ENCODE measurements at places on chromosomes 5 and 9. TPM values are rescaled to one million over a fixed set of nuclear protein-coding genes. Genes with fewer than 3 reads are reported as not detected.

Gene SSBP2
- 51.9 TPM for total RNA-seq

Gene CNTLN
- total RNA-seq: 13.7 TPM

Gene GLRX
- total RNA-seq: 5.9 TPM

Gene ABLIM3
- 33.2 TPM for total RNA-seq

Gene TNFSF15
- total RNA-seq: 0.35 TPM

Gene ADAMTS6
- total RNA-seq: 3.2 TPM

Gene NSG2
- 0.18 TPM for total RNA-seq

Gene DNM1
- 18.5 TPM for total RNA-seq

Gene PGM5
- total RNA-seq: 61.0 TPM

Gene F2RL2
- 1.3 TPM for total RNA-seq

Gene KIF24
- 10.3 TPM for total RNA-seq

- H3K4me3 ChIP-seq: no peak overlapping the region
- no peak overlapping the region for H3K27ac ChIP-seq
- peak; percentile 83 for DNase-seq
- no peaks in the 10 kb centered on the region for H3K4me1 ChIP-seq
- H3K36me3 ChIP-seq: peaks cover 29% of the 10 kb centered on the region
- no peaks in the 10 kb centered on the region for H3K27me3 ChIP-seq
Measured at GRCh38 chr5:9194509-9194908, 351.4 kb downstream of the SEMA5A start.

DNA sequence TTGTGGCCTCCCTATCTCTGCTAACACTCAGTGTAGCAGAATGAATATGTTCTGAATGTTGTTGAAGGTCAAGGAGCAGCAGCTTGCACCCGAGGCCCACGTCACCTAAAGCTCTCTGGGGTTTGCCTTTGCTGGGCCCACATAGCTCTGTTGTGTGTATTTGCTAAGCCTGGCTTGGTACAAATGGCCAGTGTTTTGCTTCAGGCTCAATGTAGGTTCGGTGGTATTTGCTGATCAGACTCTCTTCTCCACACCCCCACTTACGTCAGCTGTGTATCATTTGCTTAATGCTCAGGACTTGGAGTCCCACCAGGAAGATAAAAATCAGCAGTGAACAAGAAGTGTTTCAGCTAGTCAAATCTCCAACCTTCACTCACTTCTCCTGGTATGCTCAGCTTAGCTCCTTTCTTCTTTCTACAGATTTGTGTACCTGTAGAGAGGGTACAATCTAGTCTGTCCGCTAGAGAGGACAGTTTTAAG, 4.8 kb upstream of the RFESD start:
- no peak for DNase-seq
- H3K27me3 ChIP-seq: no peaks in the 10 kb centered on the region
- H3K4me3 ChIP-seq: no peak overlapping the region
- H3K36me3 ChIP-seq: no peaks in the 10 kb centered on the region
- H3K27ac ChIP-seq: no peak overlapping the region

- H3K27ac ChIP-seq: no peak overlapping the region
- no peak overlapping the region for H3K4me3 ChIP-seq
- H3K4me1 ChIP-seq: no peaks in the 10 kb centered on the region
- H3K36me3 ChIP-seq: no peaks in the 10 kb centered on the region
- DNase-seq: no peak
Measured at GRCh38 chr5:43390471-43390870, 21.7 kb downstream of the CCL28 start.

DNA sequence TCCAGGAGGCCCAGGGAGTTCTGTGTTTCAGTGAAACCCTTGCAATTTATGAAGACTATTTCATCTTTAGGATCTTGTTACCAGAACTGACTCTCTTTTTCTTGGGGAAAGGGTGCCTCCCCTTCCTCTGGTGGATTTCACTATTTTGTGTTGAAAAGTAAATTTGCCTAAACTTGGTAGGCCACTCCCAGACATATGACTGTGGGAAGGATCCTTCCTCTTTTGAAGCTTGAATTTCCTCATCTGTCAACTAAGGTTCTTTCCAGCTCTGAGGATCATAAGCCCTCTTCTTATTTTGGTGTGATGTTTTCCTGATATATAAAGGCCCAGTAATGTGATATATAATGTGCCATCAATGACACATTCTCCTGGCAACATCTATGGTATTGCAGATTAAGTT, 59.1 kb upstream of the ZFAND5 start:
- H3K27me3 ChIP-seq: no peaks in the 10 kb centered on the region
- H3K36me3 ChIP-seq: no peaks in the 10 kb centered on the region

DNA sequence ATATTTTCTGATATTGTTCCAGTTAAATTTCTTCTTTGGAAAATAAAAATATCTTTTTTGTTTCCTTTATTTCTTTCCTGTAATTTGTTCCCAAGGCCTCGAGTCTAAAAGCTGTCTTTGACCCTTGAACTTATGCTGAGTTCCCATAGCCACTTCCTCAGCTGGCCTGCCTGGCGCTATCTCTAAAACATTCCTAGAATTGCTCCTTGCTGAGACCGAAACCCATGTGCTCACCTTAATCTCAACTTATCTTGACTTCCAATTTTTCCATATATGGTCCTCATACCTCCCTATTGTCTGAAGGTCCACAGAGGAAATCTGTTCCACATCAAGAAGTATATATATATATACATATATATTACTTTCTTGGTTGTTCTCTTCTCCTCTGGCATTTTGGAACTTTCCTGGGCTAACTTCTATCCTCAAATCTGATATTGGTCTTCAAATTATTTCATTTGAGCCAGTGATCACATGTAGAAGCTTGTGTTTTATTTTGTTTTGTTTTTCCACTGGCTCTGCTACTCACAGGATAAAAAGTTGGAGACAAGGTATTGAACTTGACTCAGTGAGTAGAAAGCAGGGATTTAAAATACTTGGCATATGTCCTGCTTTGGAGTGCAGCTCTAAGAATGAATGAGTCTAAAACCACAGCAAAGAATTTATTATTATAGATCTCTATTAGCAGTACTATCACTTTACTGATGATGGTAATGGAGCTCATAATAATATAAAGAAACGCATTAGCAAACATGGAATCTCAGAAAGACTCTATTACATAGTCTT, 45.2 kb downstream of the ENC1 start:
- H3K4me3 ChIP-seq: no peak overlapping the region
- peak; percentile 27 for DNase-seq
- no peaks in the 10 kb centered on the region for H3K36me3 ChIP-seq
- H3K27ac ChIP-seq: no peak overlapping the region
- no peaks in the 10 kb centered on the region for H3K4me1 ChIP-seq
- H3K27me3 ChIP-seq: no peaks in the 10 kb centered on the region

GRCh38 chr5:10145923-10146401, 103.7 kb downstream of the ATPSCKMT start:
- no peaks in the 10 kb centered on the region for H3K36me3 ChIP-seq
- DNase-seq: peak; percentile 44
- no peak overlapping the region for H3K27ac ChIP-seq
- peaks cover under 1% of the 10 kb centered on the region for H3K4me1 ChIP-seq

GRCh38 chr5:177370488-177371119, 12.9 kb downstream of the RGS14 start:
- H3K36me3 ChIP-seq: no peaks in the 10 kb centered on the region
- peak overlapping the region; percentile 43 for H3K4me3 ChIP-seq

DNA sequence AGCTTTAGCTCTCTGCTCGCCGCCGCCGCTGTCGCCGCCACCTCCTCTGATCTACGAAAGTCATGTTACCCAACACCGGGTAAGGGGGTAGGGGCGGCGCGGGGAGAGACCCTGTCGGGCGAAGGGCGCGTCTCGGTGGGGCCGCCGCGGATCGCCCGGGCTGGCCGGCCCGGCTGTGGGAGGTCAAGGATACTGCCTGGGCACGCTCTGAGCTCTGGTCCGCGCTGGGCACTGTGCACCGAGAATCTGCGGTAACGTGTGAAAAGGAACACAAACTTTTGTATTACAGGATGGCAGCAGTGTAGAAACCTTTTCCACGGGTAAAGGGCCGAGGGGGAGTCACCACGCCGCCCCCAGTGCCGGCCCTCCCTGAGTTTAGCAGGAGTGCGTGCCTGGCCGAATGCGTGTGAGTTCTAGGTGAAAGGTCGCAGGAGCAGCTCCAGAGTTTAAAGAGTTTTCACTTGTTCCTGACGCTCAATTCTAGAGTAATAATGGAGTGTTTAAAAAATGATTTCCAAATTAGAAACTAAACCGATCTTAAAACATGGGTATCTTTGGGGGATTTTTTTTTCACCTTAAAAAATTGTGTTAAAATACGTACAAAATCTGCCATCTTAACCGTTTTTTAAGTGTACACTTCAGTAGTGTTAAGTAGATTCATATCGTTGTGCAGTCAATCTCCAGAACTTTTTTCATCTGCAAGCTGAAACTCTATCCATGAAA, at the start of gene HSDL2:
TSS of gene HSDL2 (plus strand) at position 7 of the 723 bp plus-strand sequence. CDS start at position 63, 56 bp downstream.
- H3K4me3 ChIP-seq: peak within 1 kb of the TSS; percentile 96
- no peaks in the 10 kb centered on the region for H3K27me3 ChIP-seq
- peaks cover 8% of the 10 kb centered on the region for H3K4me1 ChIP-seq
- peak; percentile 78 for DNase-seq
- H3K36me3 ChIP-seq: no peaks in the 10 kb centered on the region
- H3K27ac ChIP-seq: peak within 1 kb of the TSS; percentile 100

DNA sequence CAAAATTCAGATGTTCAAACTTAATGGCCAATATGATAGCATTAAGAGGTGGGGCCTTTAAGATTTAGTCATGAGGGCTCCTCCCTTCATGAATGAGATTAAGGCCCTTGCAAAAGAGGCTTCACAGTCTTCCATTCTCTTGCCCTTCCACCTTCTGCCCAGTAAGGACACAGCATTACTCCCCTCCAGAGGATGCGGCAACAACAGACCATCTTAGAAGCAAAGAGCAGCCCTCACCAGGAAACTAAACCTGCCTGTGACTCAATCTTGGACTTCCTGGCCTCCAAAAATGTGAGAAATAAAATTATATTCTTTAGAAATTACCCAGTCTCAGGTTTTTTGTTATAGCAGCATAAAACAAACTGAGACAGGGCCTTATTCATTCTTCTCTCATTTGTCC, 8.2 kb downstream of the AP3B1 start:
- no peak for DNase-seq
- no peak overlapping the region for H3K27ac ChIP-seq
- no peaks in the 10 kb centered on the region for H3K36me3 ChIP-seq

GRCh38 chr5:2801577-2802525, 50.4 kb upstream of the IRX2 start:
- H3K27me3 ChIP-seq: peaks cover 6% of the 10 kb centered on the region
- H3K27ac ChIP-seq: no peak overlapping the region
- no peaks in the 10 kb centered on the region for H3K36me3 ChIP-seq
- DNase-seq: no peak

DNA sequence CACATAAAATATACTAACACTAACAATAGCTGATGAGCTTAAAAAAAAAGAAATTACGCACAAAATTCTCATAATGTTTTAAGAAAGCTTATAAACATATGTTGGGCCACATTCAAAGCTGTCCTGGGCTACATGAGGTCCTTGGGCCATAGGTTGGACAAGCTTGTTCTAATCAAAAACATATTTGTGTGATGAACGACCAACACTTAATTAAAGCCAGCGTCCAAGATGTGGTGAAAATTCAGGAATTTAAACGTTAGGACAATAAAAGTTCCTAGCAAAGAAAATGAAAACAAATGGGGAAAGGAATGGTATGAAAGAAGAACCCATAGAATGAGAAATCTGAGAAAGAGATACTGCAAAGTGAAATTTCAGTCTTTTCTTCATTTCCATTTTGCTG, 429.6 kb upstream of the DMAC1 start:
- no peaks in the 10 kb centered on the region for H3K27me3 ChIP-seq
- no peak overlapping the region for H3K27ac ChIP-seq

DNA sequence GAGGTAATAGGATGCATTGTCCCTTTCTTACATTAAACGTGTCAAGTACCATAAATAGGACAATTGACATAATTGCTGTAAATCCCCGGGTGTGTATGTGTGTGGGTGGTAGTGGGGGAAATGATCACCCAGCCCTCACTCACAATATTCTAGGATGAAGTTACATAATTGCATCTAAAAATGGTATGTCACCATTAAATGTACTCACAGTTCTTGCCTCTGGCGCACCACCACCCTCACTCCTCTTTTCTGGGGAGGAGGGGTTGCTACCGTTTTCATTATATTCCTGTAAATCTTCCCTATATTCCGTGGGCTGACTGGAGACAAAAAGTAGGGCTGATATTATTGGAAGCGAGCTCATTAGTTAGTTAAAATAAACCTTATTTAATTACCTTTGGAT, 563.8 kb downstream of the TLR4 start:
- no peak overlapping the region for H3K27ac ChIP-seq
- no peaks in the 10 kb centered on the region for H3K36me3 ChIP-seq
- no peaks in the 10 kb centered on the region for H3K4me1 ChIP-seq
- H3K4me3 ChIP-seq: no peak overlapping the region

DNA sequence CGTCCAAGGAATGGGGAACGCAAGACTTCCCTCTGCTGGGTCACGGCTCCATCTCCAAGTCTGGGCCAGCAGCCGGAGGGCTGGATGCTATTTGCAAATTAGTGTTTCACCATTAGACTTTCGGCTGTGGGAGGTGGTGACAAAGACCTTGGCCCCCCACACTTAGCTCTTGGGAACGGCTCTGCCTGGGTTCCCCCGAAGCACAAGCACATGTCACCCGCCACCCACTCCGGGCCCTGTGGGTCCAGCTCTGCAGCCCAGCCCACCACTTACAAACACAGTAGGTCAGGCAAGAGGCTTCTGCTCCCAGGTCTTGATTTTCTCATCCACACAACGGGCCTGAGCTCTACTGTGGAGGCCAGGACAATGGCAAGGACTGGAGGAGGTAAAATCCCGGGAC, 25.8 kb upstream of the TMEM250 start:
- DNase-seq: no peak
- H3K4me1 ChIP-seq: peaks cover 27% of the 10 kb centered on the region
- H3K27me3 ChIP-seq: peaks cover 38% of the 10 kb centered on the region
- no peaks in the 10 kb centered on the region for H3K36me3 ChIP-seq
- H3K4me3 ChIP-seq: no peak overlapping the region

GRCh38 chr9:38024036-38024681, 44.9 kb downstream of the SHB start:
- peak; percentile 70 for DNase-seq
- no peaks in the 10 kb centered on the region for H3K27me3 ChIP-seq
- no peak overlapping the region for H3K4me3 ChIP-seq
- no peaks in the 10 kb centered on the region for H3K36me3 ChIP-seq
- H3K27ac ChIP-seq: peak overlapping the region; percentile 56

DNA sequence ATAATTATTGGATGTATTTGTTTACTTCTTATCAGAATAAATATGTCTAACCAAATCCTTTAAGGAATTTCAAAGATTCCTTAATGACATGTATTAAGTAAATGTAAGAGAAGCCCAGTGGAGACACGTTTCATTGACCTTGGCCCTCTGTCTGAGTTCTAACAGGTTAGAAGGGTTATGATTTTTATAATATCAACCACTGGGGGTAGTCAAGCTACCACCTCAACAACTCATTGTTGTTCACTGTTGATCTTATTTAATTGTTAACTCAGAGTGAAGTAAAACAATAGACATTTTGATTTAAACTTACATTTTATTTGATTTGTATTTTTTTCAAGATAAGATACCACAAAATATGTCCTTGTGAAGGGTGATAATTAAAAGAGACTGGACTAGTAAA, 499.2 kb upstream of the COX7C start:
- no peaks in the 10 kb centered on the region for H3K36me3 ChIP-seq
- no peak overlapping the region for H3K27ac ChIP-seq
- H3K4me1 ChIP-seq: no peaks in the 10 kb centered on the region
